ENCODE measurements at places on chromosomes 7 and 10.
A peak's percentile ranks its signal among the peaks of the same experiment; 100 is the strongest.

DNA sequence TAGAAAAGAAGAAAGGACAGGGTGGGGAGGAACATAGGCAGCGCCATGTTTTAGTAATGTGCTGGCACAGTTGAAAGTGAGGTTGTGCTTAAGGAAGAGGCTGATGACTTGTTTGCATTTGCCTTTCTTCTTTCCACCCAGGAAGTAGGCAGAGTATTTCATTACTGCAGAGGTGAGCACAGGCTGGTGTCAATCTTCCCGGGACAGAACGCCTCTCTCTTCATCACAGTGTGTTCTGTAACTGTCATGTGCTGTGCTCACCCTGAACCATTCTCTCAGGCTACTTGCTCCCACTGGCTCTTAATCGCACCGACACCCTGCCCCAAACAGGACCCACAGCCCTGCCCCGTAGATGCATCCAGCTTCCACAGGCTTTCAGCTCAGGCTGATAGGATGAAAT lies 135.8 kb upstream of the YAE1 start:
- DNase-seq: no peak

DNA sequence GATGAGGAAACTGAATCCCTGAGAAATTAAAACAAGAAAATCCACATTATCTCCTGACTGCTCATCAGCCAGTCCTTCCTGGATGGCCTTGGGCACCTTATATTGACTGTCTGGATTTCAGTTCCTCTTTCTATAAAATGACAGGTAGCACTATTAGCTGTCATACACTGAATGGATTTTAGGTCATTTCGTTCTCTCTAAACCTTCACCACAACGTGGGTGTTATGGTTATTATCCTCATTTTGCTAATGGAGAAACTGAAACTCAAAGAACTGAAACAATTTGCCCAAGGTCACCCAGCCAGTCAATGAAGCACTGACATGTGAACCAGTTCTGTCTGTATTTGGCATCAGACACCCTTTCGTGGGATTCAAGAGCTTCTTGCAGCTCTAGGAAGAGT lies 193.8 kb downstream of the CYP26A1 start:
- DNase-seq: no peak

- no peak for DNase-seq
These were observed 125.1 kb downstream of the ZMIZ1 start for GRCh38 chr10:79193694-79194382.

GRCh38 chr7:99096124-99096887 lies 47.6 kb downstream of the SMURF1 start:
- DNase-seq: no peak

- DNase-seq: peak; percentile 24
These were observed 789 bp downstream of the TCF7L2 start for GRCh38 chr10:112950714-112951358.

GRCh38 chr10:123299598-123299997 lies 145.4 kb downstream of the BUB3 start:
- no peak for DNase-seq

- no peak for DNase-seq
These were observed 2.4 kb downstream of the MEPCE start for GRCh38 chr7:100432053-100432452.

GRCh38 chr7:954330-955238 lies at the start of gene ADAP1:
Gene ADAP1 (minus strand): TSS chr7:954680. CDS start chr7:954477, 203 bp downstream.
- DNase-seq: peak; percentile 61

DNA sequence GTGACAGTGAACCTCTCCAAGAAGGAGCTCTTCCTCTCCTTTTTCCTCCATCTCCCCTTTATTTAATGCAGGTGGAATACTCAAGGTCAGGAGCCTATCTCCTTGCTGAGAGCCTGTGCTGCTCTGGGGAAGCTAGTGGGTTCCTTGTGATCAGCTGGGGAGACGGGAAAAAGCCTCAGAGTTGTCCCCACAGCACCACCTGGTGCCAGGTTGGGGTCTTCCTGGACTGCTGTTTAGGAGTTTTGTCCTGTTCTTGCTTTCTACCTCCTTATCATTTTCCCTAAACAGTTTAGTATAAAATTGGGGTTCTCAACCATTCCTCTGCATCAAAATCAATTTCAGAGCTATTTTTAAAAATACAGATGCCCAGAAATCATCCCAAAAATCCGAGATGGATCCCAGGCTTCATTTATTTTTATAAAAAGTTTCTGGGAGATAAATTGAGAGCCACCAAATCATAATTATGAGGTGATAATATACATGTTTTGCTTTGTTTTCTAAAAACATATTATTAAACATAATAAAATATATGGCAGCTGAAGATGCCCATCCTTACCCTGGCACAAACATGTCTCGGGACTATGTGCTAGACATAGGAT lies 44.3 kb downstream of the MACC1 start:
- peak; percentile 9 for DNase-seq

GRCh38 chr7:15686957-15687545 lies 568 bp upstream of the MEOX2 start:
- no peak for DNase-seq

DNA sequence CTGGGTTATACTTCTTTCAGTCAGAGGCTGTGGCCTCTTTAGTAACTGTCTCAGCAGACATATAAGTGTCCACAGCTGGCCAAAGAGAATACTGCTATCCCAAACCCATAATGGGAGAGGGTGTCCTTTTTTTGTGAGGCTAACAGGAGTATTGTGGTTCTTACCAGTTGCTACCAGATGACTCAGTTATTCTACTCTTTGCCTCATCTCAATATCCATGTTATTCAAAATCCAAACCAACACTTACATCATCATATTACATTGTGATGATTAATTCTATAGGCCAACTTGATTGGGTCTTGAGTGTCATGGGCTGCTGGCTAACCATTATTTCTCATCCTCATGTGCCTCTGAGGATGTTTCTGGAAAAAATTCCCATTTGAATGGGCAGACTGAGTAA lies 120.9 kb downstream of the TMEM168 start:
- no peak for DNase-seq

- no peak for DNase-seq
These were observed 1020.6 kb downstream of the XPNPEP1 start for GRCh38 chr10:108902619-108903285.

DNA sequence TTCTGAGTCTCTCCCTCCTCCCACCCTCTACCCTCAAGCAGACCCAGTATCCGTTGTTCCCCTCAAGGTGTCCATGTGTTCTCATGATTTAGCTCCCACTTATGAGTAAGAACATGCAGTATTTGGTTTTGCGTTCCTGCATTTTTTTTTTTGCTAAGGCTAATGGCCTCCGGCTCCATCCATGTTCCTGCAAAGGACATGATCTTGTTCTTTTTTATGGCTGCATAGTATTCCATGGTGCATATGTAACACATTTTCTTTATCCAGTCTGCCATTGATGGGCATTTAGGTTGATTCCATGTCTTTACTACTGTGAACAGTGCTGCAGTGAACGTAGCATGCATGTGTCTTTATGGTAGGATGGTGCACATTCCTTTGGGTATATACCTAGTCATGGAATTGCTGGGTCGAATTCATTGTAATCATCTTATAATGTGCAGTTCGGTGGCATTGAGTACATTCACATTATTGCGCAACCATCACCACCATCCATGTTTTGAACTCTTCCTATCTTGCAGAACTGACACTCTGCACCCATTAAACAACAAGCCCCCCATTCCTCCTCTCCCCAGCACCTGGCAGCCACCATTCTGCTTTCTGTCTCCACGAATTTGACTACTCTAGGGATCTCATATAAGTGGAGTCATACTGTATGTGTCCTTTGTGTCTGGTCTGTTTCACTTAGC lies 125.5 kb downstream of the CAMK1D start:
- DNase-seq: no peak

DNA sequence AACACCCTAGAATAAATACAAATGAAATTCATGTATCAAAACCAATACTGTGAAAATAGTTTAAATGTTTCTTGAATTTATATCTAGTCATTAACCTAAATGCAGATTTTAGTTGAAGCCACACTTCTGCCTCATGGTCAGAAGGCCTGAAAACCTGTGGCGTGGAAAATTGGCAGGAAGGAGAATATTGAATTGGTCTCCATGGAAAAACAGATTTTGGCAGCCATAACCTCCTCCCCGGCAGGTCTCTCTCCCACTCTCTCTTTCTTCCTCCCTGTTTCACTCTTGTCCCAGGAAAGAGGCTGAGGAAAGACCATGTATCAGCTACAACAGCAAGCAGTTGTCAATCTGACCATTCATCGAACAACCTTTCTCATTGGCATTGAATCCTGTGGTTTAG lies 160.6 kb upstream of the YAE1 start:
- DNase-seq: no peak

- DNase-seq: no peak
These were observed 28.8 kb upstream of the HECTD2 start for GRCh38 chr10:91381257-91381891.

DNA sequence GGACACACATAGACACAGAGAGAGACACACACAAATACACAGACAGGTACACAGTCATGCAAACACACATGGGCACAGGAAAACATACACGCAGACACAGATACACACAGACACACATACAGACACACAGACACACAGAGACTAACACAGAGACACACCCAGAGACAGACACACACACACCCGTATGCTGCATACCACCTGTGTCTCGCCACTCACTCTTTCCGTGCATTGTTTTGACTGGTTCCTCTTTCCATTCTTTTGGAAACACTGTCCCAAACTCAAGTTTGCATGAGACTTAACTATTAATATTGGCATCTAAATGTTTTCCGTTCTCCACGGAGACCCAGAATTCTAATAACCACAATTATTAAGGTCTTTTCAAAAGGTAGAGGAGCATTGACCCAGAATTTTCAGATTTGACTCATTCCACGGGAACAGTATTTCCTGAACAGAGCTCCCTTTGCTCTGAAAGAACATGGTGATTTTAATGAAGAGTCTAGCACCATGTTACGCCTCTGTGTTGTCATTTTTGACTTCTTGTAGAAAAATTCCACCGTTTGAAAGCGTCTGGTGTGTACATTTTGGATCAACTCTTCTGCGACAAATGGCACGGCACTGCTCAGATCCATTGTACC lies 141.2 kb upstream of the RNF32 start:
- no peak for DNase-seq

DNA sequence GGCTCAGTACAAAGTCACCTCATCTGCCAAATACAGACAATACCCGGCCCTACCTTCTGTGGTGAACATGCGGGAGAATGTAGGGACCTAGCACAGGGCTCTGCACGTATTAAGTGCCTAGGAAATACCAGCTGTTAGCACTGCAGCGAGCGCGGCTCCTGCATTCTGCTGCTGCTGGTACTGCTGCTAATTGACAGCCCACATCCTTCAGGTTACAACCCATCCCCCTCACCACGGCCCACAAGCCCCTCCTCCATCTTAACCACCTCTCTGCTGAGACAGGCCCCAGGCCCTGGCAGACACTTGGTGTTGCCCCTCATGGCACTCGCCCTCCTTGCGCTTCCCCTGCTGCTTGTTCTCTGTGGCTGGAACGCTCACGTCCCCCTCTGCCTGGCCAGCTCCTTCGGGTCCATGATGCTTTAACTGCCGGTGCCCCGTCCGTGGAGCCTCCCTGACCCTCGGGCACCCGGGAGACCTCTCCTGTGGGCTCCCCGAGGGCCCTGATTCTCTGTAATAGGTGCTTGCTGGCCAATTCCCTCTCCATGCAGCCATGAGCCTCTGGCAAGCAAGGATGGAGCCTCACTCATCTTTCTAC lies 53.3 kb upstream of the LOXL4 start:
- DNase-seq: no peak

DNA sequence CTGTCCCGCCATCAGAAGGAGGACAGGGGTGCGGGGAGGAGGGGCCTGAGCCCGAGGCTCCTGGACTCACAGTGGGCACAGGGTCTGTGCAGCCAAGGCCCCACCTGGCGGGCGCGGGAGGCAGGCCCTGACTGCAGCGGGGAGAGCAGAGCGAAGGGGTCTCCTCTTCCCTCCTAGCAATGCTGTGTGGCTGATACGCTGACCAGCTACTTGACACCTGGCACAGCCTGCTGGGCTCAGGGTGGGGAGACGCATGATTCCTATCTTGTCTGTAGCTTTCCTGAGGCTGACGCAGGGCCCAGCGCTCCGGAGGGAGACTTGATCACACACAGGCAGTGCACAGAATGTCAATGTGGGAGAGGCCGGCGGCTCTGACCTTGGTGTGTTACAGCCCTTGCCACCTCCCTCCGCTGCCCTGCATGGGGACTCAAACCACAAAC lies 174.9 kb downstream of the ELFN1 start:
- no peak for DNase-seq

- no peak for DNase-seq
These were observed 81.1 kb downstream of the ARHGAP12 start for GRCh38 chr10:31847515-31847914.

GRCh38 chr7:114574384-114574783 lies 159.8 kb downstream of the FOXP2 start:
- DNase-seq: no peak

DNA sequence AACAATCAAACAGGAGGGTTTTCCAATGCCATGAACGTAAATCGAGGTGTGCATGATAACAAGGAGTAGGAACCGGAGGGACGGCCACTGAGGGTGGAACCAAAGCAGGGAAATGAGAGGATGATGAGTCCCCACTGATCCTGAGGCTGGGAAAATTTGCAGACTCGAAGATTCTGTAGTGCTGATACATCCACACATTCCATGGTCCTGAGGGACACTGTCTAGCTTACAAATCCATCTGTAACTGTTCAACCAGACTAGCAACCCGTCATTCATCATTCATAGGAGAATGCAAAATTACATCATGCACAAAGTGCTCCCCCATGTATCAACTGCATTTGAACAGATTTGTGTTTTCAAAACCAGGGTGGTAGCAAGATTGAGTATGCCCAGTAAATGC lies 189.7 kb downstream of the PTPRN2 start:
- DNase-seq: no peak

- no peak for DNase-seq
These were observed 17.2 kb upstream of the AKR1C1 start for GRCh38 chr10:4945766-4946717.

- DNase-seq: no peak
These were observed 49.1 kb downstream of the GRB10 start for GRCh38 chr7:50733552-50733951.

GRCh38 chr7:151456782-151457181 lies 16.8 kb upstream of the CRYGN start:
- DNase-seq: no peak

GRCh38 chr7:90825779-90826178 lies 229.7 kb downstream of the CDK14 start:
- DNase-seq: no peak

DNA sequence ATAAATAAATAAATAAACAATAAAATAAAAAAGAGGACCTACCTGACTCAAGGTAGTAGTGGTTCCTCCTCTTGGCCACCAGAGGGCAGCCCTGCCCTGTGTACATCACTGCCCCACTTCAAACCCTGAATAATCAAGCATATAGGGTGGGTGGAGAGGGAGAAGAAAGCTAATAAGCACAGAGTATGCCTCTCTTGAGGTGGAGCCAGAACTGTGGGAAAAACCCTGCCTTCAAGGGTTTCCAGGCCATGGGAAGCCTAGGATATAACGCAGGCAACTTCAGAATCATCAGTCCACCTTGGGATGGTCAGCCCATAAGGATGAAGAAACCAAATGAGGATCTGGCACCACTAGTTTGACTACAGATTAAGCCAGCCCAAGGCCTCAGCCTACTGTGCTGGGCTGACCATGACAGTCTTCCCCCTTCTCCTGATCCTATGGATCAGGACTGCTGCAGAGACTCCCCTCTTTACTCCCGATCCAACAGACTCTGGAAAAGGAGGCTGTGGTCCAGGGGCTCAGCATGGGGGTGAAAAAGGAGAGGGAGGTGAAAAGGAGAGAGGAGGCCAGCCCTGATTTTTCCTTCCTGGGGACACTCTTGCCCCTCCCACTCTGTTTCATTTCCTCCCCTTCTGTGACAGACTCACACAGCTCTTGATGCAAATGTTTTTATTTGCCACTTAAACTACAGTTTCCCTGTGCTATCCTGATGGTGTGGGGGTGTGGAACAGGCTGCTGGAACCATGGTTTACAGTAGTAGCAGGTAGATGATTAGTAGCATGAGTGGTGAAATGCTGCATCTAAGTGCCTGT lies 10.1 kb downstream of the AVPI1 start:
- DNase-seq: peak; percentile 28

All from stimulated activated naive CD8-positive, alpha-beta T cell treated with anti-CD3 and anti-CD28 coated beads, Interleukin-15, amount 100 ng/mL, for 72 hours (primary cell).